ENCODE measurements at places on chromosomes 11 and 22.
A peak's percentile ranks its signal among the peaks of the same experiment; 100 is the strongest.

DNA sequence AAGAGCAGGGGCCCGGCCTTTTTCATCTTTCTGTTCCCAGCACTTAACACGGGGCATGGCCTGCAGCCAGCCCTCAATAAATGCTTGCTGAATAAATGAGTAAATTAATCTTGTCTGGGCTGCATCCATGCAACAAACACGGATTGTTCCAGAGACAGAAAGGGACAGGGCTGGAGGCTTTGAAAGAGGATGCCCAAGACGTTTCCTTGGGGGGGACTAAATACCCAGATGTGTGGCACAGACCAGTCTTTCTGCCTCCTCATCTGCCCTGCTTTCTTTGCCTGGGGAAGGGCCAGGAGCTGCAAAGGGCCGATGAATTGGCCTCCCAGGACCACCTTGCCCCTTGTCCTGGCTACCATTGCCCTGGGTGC lies 40.4 kb downstream of the SHISAL1 start:
- no peak for DNase-seq

DNA sequence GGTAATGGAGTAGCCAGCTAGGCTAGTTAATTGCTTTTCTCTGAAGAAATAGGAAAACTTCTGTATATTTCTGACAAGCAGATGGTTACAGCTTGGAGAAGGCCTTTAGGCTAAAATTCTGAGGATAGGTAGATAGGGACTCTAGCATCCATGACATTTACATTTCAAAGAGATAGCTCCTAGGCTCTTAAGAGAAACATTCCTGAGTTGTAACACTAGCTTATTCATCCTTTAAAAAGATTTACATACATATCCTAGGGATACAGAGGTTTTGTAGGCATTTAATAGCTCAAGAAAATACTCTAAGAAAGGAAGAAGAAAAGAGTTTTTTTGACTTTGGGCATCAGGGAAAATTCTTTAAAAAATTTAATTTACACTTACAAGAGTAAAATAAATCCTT lies 130.9 kb upstream of the CCDC179 start:
- no peak for DNase-seq

DNA sequence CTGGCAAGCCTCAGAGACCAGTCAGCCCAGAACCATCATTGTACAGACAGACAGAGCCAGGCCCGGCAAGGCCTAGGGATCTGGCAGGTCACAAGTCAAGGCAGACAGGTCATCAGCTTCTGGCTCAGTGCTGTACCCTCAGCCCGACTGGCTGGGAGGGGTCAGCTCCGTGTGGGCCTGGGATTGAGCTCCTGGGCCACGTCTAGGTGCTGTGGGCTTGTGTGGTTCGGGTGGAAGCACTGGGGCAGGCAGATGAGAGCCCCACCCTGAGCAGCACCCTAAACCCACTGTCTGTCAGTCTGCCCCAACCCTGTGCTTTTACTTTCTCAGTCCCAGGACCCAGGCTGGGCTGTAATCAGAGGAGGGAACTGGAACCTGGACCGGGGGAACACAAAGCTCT lies 26.9 kb upstream of the P2RY2 start:
- DNase-seq, result no peak

GRCh38 chr11:13000116-13000515 lies 9.0 kb upstream of the RASSF10 start:
- DNase-seq, result no peak

- peak; percentile 75 for DNase-seq
Measured at GRCh38 chr11:124644426-124645280, 22.0 kb downstream of the TBRG1 start.

DNA sequence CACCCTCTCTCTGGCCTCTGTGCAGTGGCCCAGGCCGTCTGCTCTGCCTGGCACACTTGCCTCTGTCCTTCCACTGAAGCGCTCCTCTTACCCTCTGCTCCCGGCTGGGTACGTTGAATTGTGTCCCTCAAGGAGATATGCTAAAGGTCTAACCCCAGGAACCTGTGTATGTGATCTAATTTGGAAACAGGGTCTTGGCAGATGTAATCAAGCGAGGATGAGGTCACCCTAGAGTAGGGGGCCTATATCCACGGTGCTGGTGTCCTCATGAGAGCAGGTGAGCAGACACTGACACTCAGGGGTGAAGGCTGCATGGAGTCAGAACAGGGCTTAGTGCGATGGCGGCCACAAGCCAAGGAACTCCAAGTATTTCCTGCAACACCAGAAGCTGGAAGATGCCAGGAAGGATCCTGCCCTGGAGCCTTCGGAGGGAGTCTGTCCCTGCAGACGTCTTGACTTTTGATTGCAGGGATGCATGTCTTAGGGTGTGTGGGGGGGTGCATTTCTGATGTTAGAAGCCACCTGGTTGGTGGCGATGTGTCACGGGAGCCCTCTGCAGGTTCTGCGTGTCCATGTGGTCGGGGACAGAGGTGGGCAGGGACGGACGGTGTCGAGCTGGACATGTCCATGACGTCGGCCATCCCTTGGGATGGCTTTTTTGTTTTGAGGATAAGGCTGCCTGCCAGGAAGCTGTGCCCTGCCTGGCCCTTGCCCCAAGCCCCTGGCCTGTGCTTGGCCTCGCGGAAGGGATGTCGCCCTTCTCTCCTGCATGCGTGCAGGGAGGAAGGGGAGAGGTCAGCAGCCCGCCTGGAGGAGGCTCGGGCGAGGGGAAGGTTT lies 68.6 kb downstream of the LRP5 start:
- DNase-seq, result no peak

- DNase-seq, result peak; percentile 78
Measured at GRCh38 chr11:73931039-73931645, 19.7 kb upstream of the DNAJB13 start.

- DNase-seq, result peak; percentile 27
Measured at GRCh38 chr11:132258875-132259274, 888.5 kb downstream of the NTM start.

GRCh38 chr11:35934271-35934670 lies 9.6 kb upstream of the LDLRAD3 start:
- no peak for DNase-seq

DNA sequence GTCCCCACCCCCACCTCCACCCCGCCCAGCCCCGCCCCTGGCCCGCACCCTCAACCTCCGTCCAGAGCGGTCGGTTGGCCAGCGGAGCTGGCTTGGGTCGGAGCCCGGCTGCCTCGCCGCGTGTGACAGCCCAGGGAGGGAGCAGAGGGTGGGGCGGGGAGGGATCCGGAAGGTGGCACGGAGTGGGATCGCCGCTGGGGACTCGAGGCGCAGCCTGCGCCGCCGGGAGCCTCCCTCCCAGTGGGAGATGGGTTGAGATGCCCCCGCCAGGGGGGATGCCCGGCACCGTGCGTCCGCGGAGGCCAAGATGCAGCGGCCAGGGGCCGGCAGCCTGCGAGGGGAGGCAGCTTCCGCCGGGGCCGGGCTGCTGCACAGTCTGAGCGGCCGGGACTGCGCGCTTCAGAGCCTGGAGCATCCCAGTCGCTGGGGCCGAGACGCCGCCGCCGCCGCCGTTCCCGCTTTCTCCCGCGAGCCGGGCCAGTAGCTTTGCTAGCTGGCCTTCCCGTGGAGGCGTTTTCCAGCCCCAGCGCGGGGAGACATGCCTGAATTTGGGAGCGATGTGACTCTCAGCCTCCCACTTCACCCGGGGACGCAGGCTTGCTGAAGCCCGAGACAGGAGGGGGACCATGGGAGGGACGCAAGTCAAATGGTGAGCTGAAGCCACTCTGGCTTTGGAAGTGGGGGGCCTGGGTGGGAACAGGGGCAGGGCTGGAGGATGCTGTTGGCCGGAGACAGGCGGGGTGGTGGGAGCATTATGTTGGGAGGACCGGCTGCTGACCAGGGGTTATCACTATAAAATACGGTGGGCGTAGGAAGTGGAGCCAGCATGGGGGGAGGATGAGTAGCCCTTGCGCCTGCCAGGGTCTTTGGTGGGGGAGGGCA lies 40.2 kb downstream of the DIXDC1 start:
- peak; percentile 39 for DNase-seq

DNA sequence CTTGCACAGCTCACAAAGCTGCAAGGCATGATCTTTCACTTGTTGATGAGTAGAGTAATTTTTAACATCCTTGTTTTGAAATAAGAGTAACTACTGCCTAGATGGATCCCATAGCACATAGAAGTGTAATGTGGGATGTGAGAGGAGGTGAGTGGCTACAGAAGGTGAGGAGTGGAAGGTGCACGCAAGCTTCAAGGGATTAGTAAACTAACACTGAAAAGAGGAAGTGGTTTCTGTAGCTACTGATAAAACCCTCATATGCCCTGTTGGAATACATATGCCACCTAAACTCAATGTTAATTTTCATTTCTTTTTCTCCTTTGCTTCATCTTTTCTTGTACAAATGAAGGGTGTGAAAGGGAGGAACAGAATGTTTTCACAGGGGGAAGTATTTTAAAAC lies 22.0 kb upstream of the CTSC start:
- DNase-seq, result peak; percentile 49

DNA sequence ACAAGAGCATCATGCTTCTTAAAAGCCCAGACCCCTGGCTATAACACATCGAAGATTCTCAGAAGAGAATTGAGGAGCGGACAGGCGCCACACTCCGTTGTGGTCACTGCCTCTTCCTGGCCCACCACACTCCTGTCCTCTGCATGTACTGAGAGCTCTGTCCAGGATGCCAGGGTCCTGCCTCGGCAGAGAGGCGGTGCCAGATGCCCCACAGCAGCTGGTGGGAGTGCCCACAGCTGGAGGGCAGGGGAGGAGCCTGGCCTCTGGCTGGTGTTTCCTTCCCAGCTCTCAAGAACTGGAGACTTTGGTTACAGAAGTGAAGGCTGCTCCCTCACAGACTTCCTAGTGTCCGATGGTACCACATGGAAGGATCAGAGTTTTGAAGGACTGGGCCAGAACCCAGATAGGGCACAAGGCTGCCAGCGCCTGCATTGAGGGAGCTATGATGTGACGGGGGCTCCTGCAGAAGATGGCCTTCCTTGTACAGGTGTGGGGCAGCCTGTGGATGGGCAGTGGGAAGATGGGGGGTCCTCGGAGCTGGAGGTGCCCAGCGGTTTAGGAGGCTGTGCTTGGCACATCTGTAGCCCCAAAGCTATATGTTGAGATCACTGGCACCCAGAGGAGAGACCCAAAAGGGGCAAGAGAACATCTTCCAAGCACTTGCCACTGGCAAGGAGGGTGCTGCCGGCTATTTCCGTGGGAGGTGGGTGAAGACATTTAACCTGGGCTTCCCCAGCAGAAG lies 19.4 kb downstream of the RSPH14 start:
- DNase-seq, result no peak

- no peak for DNase-seq
Measured at GRCh38 chr11:105321696-105322095, 182.1 kb upstream of the CARD18 start.

DNA sequence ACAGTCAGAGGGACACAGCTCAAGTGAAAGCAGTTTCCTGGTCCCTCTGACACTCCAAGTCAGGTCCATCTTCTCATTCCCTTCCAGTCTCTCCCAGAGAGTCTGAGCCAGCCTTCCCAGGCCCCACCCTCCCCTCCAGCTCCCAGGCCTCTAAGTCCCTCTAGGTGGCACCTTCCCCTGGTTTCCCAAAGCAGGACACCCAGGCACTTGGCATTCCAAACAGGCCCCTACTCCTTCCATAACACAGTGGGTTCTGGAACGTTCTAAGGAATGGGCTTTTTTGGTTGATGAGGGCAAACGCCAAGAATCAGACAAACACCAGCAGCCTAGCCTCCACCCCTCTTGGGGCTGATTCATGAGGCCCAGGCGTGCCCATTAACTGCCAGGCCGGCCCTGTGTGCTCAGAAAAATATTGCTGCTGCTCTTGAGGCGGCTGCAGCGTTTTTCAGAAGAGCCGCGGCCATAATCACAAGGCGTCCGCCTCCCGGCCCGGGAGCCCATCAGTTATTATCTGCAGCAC lies 418.7 kb downstream of the SOX6 start:
- DNase-seq, result no peak

DNA sequence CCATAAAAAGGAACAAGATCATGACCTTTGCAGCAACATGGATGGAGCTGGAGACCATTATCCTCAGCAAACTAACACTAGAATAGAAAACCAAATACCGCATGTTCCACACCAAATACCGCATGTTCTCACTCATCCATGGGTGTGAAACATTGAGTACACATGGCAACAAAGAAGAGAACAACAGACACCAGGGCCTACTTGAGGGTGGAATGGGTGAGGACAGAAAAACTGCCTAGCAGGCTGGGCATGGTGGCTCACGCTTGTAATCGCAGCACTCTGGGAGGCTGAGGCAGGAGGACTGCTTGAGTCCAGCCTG lies 12.3 kb downstream of the EHD1 start:
- DNase-seq, result no peak

GRCh38 chr22:20583471-20583922 lies 76.1 kb downstream of the MED15 start:
- no peak for DNase-seq

DNA sequence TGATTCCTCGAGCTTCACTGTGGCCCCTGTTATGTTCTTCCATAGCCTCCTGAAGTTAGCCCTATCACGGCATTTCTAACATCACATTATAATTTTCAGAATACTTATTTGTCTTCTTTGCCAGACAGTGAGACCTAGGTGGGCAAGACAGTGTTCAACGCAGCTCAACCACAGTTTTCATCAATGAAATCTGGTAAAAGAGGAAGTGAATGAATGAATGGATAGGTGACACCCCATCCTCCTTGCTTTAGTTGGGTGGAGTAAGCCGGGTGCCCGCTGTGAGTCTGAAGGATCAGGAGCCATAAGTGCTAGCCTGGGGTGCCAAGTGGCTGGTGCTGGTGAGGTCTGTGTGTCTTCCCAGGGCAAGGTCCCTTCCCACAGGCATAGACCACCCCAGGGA lies 60.2 kb upstream of the MTNR1B start:
- DNase-seq, result no peak

- no peak for DNase-seq
Measured at GRCh38 chr11:8222820-8223512, 40.7 kb downstream of the LMO1 start.

GRCh38 chr11:1878137-1879031 lies 13.3 kb downstream of the PRR33 start:
- no peak for DNase-seq

DNA sequence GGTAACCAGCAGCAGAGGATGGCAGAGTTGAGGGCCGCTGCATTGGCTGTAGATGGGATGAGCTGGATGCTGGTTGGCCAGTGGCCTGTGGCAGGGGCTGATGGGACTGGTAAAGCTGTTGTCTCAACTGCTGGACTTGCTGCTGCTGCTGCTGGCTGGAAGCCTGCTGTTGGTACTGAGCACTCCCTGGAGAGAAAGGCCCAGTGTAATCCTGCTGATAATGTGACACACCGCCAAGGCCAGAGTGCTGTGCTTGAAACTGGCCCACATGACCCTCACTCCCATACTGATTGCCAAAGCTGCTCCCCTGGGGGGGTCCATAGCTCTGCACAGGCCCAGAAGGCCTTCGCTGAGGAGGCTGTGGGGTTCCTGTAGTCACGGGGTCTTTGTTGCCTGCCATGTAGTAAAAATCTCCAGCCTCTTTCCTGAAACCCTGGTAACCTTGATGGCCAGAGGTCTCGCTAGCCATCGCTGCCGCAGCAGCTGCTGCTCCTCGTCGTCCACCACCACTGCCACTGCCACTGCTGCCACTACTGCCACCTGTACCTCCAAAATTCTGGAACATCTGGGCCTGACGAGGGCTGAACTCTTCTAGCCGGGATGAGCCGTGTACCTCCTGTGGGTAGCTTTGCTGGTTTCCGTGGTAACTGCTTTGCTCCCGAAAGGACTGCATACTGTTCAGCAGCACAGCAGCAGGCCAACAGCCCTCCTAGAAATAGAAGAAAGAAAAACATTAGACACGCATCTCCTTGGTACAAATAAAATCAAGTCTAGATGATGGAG lies 55.6 kb downstream of the TCF20 start:
- DNase-seq, result no peak

- no peak for DNase-seq
Measured at GRCh38 chr11:65404210-65404609, 17.8 kb downstream of the FRMD8 start.

Data from kidney tubule cell (primary cell).